ENCODE measurements at places on chromosomes 7 and 10.

GRCh38 chr7:73647725-73648592 is 19.7 kb upstream of the VPS37D start:
- no peak for DNase-seq

DNA sequence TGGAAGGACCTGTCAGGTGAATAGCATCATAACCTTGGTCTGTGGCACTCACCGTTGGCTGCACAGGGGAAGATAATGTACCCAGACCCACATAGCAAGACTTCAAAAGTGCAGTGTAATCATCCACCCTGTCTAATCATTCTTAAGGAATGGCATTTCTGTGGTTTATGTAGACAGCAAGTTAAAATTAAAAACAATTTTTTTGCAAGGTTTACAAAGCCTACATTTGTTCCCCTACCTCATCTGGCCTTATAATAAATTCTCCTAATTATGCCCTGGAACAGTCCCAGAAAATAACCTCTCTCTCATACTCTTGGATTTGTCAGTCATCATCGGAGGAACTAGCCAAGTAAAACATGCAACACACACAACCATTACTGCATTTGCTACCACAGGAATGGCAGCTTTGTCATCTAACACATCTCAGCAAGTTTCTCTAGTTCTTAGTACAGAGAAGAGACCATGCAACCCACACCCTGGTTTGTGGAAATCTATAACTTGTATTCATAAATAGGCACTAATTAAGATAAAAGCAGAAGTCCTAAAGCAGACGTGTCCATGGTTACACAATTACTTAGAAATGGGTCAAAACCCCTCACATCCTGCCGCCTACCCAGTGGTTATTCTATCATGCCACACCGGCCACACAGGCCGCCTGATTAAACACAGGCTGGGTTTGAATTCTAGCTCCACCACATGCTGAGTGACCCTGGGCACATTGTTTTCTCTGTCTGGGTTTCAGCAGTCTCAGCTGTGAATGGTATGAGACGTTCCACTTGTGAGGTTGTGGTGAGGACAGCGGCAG is 19.1 kb downstream of the ABLIM1 start:
- no peak for DNase-seq

GRCh38 chr10:122669842-122670241 is 29.8 kb downstream of the C10orf120 start:
- DNase-seq = no peak

DNA sequence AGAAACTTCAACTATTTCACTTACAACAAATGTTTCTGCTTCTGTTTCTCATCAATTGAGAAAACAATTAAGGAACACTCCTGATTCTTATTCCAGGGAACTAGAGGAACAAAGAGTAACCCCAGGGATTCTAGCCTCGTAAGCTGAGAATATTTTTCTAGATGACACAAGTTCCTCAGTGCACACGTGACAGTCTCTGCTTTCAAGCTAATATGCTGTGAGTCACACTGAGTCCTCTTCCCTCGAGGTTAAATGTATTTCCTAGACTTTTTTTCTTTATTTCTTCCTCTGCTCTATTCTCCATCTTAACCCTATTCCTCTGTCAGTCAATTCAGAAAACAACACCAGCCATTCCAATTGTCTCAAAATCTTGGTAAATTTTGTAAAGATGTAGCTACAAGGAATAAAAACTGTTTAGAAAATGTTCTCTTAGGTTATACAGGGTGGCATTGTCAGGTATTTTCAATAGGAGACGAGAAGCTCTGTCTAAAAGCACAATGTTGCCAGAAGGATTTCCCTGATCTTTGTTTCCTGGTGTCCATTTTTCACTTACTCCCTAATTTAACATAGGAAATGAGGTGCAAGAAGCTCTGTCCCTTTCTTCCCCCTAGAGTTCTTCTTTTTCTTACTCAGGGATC is 5.8 kb upstream of the C1GALT1 start:
- no peak for DNase-seq

GRCh38 chr10:14407567-14407966 is 76.8 kb upstream of the FRMD4A start:
- DNase-seq = no peak

DNA sequence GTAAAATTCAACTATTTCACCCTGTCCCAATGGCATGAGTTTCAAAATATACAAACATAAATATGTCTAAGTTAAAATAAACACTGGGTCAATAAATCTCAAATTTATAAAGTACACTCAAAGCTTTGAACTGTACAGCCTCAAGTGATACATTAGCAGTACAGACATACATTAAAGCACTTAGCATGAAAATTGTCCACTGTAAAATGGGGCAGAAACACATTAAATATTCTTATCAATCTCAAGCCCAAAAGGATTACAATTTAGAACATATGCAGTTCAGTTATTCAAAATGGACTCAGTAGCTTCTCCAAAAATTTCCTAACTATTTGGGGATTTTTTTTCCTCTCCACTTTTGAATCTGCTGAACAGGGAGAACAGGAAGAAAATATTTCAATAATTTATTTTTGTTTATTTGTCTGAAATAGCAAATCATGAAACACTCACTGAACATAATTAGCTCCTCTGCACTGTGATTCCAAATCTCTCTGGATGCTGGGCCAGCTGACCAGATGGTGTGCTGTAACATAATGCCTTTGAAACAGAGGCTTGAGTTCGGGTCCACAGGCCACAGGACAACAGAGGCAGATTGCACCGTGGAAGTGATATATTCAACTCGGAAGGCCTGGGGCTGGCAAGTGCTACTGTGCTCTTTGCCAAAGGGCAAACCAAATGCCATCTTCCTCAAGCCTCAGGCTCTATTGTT is 248.9 kb upstream of the LRRN3 start:
- no peak for DNase-seq
